Dermis lymphatic vessel endothelial cell (primary cell): ENCODE measurements at places on chromosomes 1 and 21. TPM values are rescaled to one million over a fixed set of nuclear protein-coding genes. Genes with fewer than 3 reads are reported as not detected.

The KCNE2 gene
- not detected in 2 replicates for total RNA-seq

The RUNX3 gene
- total RNA-seq, result under 0.01 TPM in 1 of 2 replicates, not detected in the other

The TBX15 gene
- 0.11 and 1.0 TPM in 2 replicates for total RNA-seq

The CD34 gene
- total RNA-seq, result 6.4 and 12.1 TPM in 2 replicates

The ADGRL2 gene
- total RNA-seq, result 5.8 and 6.7 TPM in 2 replicates

The XCL2 gene
- not detected in 2 replicates for total RNA-seq

The FCGR3A gene
- not detected in 2 replicates for total RNA-seq

The LHX8 gene
- total RNA-seq, result not detected in 2 replicates

The LCE1E gene
- not detected in 2 replicates for total RNA-seq

The NCMAP gene
- total RNA-seq, result not detected in 2 replicates

The GRHL3 gene
- not detected in 2 replicates for total RNA-seq

The RGS8 gene
- total RNA-seq, result under 0.01 TPM in 1 of 2 replicates, not detected in the other

The XKR8 gene
- 5.2 and 5.9 TPM in 2 replicates for total RNA-seq

The ATP1A1 gene
- 142 and 157 TPM in 2 replicates for total RNA-seq

The CYP4A22 gene
- not detected in 2 replicates for total RNA-seq

The CSF3R gene
- not detected in 2 replicates for total RNA-seq
